ENCODE measurements at places on chromosomes 12 and 14. TPM values are rescaled to one million over a fixed set of nuclear protein-coding genes. Genes with fewer than 3 reads are reported as not detected.

GRCh38 chr12:2785017-2785416 is 9.8 kb upstream of the FKBP4 start:
- DNase-seq = no peak

DNA sequence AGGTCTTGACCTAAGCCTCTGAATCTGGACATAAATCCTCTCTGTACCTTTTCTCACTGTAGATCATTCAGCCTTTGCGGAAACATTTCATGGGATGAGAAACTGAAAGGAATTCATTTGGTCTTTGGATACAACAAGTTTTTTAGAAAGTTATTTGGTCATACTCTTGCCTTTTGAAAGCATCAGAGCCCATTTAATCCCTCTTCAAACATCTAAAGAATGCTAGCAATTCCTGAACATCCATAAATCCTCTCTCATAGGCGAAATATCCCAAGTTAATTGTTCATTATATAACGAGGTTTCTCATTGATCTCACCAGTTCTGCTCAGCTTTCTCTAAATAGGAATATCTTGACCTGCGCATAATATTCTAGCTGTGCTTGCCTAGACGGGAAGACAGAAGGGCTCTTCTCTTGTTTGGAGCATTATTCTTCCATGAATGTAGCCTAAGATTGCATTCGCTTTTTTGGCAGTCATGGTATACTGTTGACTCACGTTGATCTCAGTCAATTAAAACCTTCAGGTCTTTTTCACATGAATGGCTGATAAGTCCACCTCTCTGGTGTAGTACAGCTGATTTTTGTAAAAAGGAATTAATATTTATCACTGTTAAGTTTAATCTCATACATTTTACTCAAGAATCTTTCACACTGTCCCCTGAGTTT is 24.1 kb downstream of the NTN4 start:
- DNase-seq = no peak

- peak; percentile 58 for DNase-seq
Measured at GRCh38 chr14:55707365-55707804, 127.4 kb downstream of the KTN1 start.

The AKAP3 gene
- total RNA-seq = 1.3 TPM

- DNase-seq = no peak
Measured at GRCh38 chr12:130132831-130133511, 29.3 kb upstream of the FZD10 start.

- no peak for DNase-seq
Measured at GRCh38 chr14:65600742-65601141, 188.2 kb downstream of the FUT8 start.

- peak; percentile 50 for DNase-seq
Measured at GRCh38 chr12:121805171-121806008, 1.6 kb downstream of the SETD1B start.

GRCh38 chr12:10361622-10362021 is 28.2 kb downstream of the KLRK1 start:
- DNase-seq = peak; percentile 63

GRCh38 chr14:99744873-99745224 is 48.4 kb upstream of the EML1 start:
- no peak for DNase-seq

The OASL gene
- under 0.01 TPM for total RNA-seq

DNA sequence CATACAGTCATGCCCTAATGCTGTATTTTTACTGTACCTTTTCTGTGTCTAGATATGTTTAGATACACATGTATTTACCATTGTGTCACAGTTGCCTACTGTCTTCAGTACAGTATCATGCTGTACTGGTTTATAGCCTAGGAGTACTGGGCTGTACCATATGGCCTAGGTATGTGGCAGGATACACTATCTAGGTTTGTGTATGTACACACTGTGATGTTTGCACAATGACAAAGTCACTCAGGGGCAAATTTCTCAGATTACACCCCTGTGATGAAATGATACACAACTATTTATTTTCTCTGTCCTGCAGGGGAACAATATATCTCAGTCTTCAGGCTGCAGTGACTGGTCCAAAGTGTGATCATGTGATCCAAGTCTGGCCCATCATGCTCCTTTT is 1076.1 kb downstream of the VRK1 start:
- DNase-seq = no peak

GRCh38 chr12:94637390-94638113 is 12.8 kb downstream of the TMCC3 start:
- no peak for DNase-seq

- DNase-seq = no peak
Measured at GRCh38 chr14:74263181-74263580, 23.9 kb downstream of the VSX2 start.

GRCh38 chr12:51846911-51847642 is 1.4 kb downstream of the FIGNL2 start:
- no peak for DNase-seq

The PPP1R36 gene
- 3.5 TPM for total RNA-seq

GRCh38 chr14:61326146-61326545 is 4.8 kb downstream of the PRKCH start:
- DNase-seq = no peak

GRCh38 chr12:121026274-121027045 is 10.2 kb upstream of the C12orf43 start:
- DNase-seq = no peak

The PARP2 gene
- 12.5 TPM for total RNA-seq

- DNase-seq = peak; percentile 27
Measured at GRCh38 chr12:79453820-79454219, 236.9 kb downstream of the PAWR start.

DNA sequence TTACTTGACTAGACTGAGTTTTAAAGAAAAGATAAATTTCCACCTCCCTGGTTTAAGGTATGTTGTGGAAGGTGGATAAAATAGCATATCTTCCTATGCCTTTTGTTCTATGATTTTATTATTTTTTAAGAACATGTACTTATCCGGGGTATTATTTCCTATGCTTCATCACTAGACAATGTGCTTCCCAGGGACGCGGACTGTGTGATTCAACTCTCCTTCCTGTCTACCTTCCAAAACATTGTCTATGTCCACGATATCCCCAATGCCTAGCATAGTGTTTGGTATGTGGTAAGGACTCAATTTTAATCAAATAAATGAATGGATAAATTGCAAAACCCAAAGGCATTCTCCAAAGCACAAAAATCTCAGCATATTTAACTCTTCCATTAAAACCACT is 8.3 kb upstream of the CCND2 start:
- no peak for DNase-seq

The MSI1 gene
- not detected for total RNA-seq

The TMEM132C gene
- total RNA-seq = not detected

DNA sequence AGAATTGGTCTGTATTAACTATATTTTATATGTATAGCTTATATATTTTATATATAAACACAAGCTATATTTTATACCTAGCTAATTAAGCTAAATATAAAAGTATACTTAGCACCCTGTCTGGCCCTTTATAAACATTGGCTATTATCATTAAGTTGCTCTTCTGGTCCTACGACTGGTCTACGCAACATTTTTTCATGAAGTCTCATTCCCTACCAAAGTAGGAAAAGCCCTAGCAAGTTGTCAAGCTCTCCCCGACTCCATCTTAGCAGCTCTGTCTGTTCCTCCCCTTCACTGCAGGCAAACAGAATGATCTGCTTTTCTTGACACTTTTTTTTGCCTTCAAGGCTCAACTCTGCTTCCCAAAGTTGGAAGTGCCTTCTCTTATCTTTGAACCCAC is 36.7 kb upstream of the ELK3 start:
- no peak for DNase-seq

GRCh38 chr14:92647797-92648279 is 100.6 kb downstream of the LGMN start:
- DNase-seq = no peak

GRCh38 chr14:30484976-30485375 is 74.0 kb upstream of the G2E3 start:
- DNase-seq = no peak

The C12orf60 gene
- 0.32 TPM for total RNA-seq

DNA sequence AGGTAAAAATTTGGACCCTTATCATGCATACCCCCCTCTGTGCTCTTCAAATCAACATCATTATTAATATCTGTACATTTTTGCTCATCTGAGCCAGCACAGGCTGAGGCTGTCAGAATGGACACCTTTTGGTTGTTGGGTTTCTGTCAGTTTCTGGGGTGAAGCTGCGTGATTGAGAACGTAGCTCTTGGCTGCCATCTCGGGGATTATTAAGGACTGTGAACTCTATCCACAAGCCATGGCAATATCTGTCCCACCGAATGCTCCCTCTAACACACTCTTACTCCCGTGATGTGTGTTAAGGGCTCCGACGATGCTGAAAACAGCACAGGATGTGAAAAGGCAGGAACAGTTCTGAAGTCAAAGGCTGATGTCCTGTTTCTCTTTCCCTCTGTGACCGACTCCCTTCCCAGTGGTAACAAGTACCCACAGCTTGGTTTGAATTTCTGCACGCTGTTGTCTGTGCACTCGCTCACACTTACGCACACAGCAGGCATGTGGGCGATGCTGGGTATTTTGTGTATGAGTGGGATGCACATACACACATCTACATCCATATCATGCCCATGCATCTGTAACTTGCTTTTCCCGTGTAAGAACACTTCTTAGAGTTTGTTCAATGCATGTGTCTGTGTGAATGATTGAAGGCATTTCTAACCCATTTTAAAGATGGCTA is 405.6 kb downstream of the TMEM121 start:
- no peak for DNase-seq

DNA sequence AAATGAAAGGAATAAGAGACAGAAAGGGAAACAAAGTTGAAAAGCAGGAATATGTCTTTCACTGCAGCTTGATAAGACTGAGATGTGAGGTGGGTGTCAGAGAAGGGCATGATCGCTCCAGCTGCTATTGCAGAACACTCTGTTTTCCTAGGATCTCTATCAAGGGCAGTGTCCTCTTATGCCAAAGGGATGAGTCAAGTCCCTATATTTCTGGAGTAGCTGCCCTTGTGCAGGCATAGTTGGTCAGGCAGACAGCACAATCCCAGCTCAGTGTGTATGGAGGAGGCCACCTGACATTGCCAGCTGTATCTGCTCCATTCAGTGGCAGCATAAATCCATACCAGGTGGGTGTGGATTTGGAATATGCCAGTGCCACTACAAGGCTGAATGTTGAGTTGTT is 101.6 kb downstream of the DAD1 start:
- DNase-seq = no peak
